ENCODE measurements at places on chromosomes 11 and 22.

DNA sequence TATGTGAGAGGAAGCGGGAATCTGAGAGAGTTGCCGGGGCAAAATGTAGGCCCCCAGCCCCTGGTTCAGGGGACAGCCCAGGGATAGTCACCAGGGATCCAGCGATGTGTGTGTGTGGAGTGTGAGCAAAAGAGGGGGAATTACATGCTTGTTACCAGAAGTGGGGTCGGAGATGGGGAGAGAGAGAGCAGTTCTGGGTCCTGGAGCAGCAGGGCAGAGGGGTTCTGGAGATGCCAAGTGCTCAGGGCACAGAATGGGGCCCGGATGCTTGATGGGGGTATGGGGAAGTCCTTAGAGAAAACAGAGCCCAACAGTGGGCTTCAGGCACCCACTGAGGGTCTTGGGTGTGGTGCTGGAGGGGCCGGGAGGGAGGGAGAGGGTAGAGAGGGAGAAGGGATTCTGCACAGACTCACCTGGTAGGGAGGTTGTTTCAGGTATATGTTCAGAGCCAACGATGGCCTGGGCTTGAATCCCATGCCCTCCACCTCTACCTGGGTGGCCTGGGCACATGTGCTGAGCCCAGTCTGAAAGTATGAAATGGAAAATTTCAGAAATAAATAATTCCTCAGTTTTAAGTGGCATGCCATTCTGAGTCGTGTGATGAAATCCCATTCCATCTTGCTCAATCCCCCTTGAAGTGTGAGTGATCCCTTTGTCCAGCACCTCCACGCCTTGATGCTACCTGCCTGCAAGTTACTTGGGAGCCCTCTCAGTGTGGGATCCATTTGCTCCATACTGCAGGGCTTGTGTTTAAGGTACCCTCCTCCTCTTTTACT is 12.4 kb downstream of the SMIM38 start:
- DNase-seq, result no peak

- no peak for DNase-seq
Observed at GRCh38 chr11:44443836-44444769, 121.4 kb upstream of the CD82 start.

DNA sequence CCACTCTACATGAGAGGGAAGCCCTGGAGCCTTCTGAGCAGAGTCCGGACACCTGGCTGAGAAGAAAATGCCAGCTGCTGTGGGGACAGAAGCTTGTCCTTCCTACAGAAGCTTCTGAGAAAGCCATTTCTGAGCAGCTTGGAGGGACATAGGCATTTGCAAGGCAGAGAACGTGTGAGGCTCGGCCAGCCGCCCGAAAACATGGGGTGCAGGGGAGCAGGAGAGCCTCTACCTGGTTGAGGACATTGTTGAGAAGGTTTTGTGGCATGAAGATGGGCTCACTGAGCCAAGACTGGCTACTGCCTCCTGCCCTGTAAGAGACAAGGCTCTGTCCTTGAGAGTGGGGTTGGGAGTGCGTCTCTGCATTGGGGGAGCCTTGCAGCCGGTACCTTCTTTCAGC is 25.3 kb downstream of the SAMM50 start:
- no peak for DNase-seq

- DNase-seq, result no peak
Observed at GRCh38 chr22:45684169-45684568, 12.5 kb downstream of the ATXN10 start.

DNA sequence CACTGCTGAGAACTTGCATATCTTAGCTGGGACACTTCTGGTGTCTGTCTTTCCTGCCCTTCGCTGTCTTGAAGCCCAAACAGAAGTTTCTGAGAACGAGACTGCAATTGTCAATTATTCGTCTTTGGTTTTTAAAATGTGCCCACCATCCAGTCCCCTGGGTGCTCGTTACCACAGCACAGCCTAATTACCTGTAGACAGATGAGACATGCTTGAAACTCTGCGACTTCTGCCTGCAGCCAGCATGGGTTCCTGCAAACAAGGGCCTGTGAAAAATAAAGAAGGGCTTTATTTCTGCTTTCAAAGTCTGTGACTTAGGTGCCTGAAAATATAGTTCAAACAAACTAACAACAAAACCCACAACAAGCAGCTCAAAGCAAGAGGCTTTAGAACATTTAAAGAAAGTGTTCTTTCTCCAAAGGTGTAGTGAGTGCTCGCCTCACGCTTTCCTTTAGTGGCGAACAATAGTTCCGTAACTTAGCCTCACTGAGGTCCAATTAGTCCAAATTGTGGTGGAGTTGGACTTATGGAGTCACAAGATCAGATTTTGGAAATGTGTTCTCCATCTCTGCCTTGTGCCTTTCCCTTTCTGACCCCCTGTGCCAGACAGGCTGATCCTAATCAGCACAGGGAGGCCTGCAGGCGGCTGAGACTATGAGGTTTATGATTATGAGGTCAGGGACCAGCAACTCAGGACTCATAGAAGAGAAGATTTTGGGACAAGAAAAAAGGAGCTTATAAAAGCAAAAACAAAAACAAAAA is 20.4 kb upstream of the GRAMD1B start:
- DNase-seq, result no peak

GRCh38 chr11:132096132-132096825 is 725.9 kb downstream of the NTM start:
- DNase-seq, result no peak

- DNase-seq, result no peak
Observed at GRCh38 chr11:134632347-134633119, 220.5 kb upstream of the B3GAT1 start.

DNA sequence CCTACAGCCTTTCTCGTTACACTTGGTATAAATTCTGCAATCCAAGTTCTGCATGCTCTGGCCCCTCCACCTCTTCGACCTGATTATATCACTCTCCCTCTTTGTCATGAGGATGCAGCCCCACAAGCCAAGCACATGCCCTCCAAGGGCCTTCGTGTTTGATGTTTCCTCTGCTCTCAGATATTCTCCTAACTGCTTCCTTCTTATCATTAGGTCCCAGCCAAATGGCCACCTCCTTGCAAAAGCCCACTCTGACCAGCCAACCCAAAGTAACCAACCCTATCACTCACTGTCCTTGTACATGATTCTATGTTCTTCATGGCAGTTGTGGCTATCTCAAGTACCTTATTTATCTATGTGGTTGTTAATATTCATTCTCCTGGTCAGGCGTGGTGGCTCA is 38.3 kb upstream of the LRRC55 start:
- no peak for DNase-seq

DNA sequence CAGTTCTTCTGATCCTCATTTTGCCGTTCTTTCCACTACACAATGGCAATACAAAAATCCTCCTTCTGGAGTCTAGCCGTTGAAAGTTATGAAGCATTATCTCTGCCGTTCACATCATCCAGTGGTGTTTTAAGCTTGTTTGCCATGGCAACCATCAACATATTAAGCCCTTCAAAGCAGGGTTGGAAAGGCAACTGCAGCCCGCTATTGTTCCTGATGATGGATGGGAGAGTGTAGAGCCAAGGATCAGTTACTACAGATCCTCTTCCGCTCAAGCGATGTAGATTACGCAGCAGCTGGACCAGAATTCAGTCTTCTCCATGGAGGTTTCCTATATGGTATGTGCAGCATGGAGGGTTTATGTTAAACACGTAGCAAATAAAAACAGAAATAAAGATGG is 352.7 kb downstream of the NTM start:
- DNase-seq, result no peak

GRCh38 chr11:13207665-13208594 is 69.7 kb upstream of the BMAL1 start:
- DNase-seq, result no peak

DNA sequence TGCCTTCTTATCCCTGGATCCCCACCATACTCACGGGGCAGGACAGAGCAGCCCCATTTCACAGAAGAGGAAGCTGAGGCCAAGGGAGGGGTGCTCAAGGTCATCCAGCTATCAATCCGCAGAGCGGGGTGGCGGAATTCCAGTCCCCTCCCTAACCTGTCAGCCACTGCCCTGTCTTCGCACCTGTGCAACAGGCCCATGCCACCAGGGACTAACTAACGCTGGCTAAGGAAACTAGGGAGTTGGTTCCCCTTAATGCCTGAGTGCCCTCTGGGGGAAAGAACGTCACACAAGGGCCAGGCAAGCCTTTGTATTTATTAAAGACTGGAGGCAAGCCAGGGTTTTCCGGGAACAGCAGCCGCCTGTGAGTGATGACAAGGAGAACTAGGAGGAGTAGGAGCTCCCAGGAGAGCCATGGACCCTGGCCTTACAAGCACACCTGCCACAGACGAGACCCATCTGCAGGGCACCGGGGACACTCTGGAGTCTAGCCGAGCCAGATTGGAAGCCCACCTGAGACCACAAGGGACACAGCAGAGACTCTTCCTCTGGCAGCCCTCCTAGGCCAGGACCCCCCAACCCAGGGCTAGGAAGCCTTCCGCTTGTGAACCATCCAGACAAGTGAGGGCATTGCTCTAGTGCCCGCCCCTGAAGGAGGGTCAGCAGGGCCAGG is 64.4 kb downstream of the MYH9 start:
- no peak for DNase-seq

GRCh38 chr11:48022445-48022844 is 42.1 kb downstream of the PTPRJ start:
- DNase-seq, result no peak

DNA sequence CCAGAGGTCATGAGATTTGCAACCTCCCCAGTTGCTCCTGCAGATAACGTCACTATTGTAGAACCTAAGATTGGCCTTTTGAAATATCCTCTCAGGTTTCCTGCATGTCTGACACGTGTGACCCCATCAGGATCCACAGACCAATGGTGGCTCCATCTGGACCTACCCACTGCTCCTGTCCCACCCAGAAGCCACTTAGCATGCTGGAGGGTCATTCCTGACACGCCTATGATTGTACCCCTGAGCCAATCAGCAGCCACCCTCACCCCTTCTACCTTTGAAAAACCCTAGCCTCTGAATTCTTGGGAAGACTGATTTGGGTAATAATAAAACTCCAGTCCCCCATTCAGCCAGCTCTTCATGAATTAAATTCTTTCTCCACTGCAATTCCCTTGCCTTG is 20.1 kb upstream of the NARS2 start:
- DNase-seq, result no peak

DNA sequence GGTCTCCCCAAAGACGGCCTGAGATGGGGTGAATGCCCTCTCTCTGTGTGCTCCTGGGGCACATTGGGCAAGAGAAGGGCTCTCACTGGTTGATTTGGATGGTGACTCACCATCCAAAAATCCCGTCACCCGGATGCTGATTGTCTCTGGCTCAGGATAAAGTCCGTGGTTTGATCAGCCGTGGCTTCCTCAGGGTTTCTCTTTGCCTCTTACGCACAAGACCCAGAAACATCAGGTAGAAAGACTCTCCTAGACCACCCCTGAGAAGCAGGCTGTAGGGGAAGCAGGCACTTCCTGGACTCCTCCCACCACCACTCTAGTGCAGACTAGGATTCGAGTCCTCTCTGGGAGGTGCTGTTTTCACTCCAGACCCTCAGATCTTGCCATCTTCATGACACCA is 176.1 kb upstream of the NCAM1 start:
- no peak for DNase-seq

GRCh38 chr11:114074546-114075343 is 15.2 kb downstream of the ZBTB16 start:
- no peak for DNase-seq

GRCh38 chr22:44455151-44455962 is 42.7 kb downstream of the RTL6 start:
- DNase-seq, result no peak

Measured in NCI-H1417 treated with DMSO at 0.1 percent for 48 hours (cell line).